ENCODE measurements at places on chromosomes 2 and 18.

GRCh38 chr2:231530099-231531011 lies at the start of gene NMUR1:
NMUR1 (minus strand) TSS chr2:231530445; CDS start chr2:231530361, 84 bp downstream.
- DNase-seq, result peak; percentile 71

- DNase-seq, result no peak
Observed at GRCh38 chr18:23321996-23322395, 131.1 kb upstream of the RIOK3 start.

- DNase-seq, result no peak
Observed at GRCh38 chr18:56042915-56043536, 455.0 kb upstream of the TCF4 start.

GRCh38 chr18:79402977-79403722 lies 7.4 kb downstream of the NFATC1 start:
- peak; percentile 31 for DNase-seq

- DNase-seq, result no peak
Observed at GRCh38 chr18:7608174-7608550, 41.0 kb downstream of the PTPRM start.

GRCh38 chr18:48676756-48677368 lies 138.0 kb downstream of the CTIF start:
- DNase-seq, result peak; percentile 76

- DNase-seq, result no peak
Observed at GRCh38 chr2:40103590-40103989, 324.5 kb upstream of the THUMPD2 start.

DNA sequence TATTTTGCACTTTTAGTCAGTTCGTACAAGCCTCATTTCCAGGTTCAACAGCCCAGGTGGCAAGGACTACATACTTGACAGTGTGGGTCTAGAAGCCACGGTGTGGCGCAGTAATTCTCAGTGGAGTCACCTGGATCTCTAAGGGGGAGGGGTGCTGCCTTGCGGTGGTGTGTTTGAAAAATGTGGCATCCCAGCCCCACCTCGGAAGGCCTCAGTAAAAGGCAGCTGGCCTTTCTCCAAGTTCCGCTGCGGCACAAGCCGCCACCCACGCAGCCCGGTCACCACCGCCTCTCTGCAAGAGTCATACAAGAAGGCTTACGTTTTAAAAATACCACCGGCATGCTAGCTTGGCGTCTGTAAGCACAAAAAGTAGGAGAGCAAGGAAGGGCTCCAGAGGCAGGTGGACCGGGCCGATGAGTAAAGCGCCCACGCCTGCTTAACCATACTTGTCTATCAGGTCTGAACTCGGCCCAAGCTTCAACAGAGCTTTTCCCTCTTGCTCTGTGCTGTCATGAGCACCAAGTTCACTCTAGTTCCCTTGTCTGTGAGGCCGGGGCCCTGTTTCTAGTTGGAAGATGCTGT lies 49.5 kb downstream of the SPRED2 start:
- peak; percentile 92 for DNase-seq

GRCh38 chr2:129717560-129718130 lies 261.8 kb upstream of the RAB6C start:
- no peak for DNase-seq

DNA sequence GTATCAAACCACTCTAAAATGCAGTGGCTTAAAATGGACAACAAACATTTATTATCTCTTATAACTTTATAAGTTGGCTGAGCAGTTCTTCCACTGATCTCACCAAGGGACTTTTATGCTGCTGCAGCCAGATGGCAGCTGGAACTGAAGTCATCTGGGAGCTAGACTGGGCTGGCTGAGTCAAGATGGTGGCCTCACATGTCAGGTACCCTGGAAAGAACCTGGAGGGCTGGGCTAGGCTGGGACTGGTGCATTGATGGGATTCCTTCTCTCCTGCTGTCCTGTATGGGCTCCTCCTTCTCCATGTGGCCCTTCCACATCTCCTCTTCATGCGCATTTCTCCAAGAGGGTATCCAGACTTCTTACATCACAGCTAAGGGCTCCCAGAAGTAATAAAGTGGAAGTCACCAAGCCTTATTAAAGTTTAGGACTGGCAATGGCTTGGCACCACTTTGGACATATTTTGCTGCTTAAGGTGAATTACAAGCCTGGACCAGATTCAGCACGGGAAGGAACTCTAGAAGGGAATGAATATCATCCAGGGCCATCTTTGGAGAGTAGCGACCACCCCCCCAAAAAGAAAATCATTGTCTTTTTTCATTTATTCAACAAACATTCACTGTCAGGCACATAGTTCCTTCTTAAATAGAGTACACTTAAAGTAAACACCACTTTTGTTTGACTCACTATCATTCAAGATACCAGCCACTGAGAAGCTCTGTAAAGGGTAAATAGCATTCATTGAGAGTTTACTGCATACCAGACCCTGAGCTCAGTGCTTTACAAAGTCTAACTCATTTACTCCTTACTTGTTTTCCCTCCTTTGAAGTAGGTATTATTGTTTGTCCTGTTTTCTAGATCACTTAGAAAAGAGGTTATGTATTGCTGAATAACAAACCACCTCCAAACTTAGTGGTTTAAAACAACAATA lies 138.0 kb downstream of the ZFP36L2 start:
- DNase-seq, result no peak

- no peak for DNase-seq
Observed at GRCh38 chr2:57291209-57291608, 755.4 kb upstream of the VRK2 start.

GRCh38 chr2:44430342-44430741 lies 68.6 kb downstream of the CAMKMT start:
- no peak for DNase-seq

DNA sequence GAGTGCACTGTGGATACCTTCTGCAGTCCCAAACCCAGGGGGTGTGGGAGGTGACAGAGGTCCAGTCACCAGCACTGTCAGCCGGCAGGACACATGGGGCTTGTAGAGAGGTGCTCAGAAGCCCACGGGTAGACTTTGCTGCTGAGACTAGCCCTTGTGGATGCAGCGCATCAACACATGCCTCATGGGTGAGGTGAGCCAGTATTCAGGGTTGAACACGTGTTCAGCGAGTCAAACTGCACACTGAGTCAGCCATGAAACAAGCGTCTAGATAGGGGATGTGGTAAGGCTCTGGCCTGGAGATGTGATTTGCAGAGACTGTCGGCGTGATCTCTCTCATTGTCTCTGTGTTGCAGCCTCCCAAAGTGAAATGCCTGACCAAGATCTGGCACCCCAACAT lies 35.8 kb upstream of the SCLY start:
- peak; percentile 14 for DNase-seq

Measured in suppressor macrophage treated with lipopolysaccharide for 4 hours (primary cell).